ENCODE measurements at places on chromosomes 12 and 14.
A peak's percentile ranks its signal among the peaks of the same experiment; 100 is the strongest.

DNA sequence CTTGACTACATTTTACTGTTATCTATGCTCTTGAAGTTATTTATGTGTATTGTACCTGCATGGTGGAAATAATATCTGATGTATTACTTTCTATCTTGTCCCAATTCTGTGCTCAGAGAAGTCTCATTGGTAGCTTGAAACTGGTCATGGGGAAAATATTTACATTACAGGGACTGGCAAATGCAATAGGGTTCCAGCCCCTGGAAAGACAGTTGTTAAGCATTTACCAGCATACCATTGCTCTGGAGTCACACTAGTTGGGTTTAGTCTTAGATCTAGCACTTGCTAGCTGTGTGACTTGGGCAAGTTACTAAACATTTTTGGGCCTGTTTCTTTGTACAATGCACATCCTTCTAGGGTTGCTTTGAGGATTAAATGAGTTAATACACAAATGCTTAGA is 86.3 kb upstream of the NRXN3 start:
- no peak for DNase-seq

- DNase-seq = peak; percentile 45
These were observed 44.9 kb downstream of the FOS start for GRCh38 chr14:75323571-75323970.

GRCh38 chr12:6469609-6470374 is 685 bp downstream of the VAMP1 start:
- DNase-seq = no peak

GRCh38 chr12:123767613-123768012 is 5.5 kb downstream of the DNAH10 start:
- DNase-seq = no peak

DNA sequence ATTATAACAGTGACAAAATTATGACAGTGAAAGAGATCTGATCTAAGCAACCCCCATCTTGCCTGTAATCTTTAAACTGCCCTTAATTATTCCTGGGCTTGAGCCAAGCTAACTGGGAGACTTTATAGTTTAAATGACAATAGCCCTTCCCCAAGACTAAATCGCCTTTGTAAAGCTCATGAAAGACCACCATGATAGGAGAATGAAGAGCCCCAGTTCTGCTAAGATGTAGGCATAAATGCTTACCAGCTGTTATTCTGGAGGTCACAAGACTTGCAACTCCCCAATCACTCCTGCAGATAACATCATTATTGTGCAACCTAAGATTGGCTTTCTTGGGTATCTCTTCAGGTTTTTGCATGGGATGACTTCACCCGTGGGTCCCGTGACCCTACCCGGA is 599.7 kb downstream of the KCNH5 start:
- no peak for DNase-seq

DNA sequence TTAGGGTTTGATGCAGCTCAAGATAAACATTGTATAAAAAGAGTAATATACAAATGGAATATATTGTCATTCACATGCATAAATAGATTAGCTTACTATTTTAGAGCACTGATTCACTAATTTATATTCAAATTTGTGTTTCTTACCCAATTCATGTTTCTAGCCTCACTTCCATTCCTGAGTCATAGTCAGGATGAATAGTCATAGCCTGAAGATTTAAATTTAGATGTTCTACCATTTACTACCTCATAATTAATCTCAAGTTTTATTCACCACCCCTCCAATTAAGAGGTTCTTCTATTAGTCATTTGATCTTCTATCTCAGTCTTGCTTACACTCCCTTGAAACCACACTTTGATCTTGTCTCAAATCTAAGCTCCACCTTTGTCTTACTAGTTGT is 38.7 kb downstream of the ANO4 start:
- DNase-seq = no peak

DNA sequence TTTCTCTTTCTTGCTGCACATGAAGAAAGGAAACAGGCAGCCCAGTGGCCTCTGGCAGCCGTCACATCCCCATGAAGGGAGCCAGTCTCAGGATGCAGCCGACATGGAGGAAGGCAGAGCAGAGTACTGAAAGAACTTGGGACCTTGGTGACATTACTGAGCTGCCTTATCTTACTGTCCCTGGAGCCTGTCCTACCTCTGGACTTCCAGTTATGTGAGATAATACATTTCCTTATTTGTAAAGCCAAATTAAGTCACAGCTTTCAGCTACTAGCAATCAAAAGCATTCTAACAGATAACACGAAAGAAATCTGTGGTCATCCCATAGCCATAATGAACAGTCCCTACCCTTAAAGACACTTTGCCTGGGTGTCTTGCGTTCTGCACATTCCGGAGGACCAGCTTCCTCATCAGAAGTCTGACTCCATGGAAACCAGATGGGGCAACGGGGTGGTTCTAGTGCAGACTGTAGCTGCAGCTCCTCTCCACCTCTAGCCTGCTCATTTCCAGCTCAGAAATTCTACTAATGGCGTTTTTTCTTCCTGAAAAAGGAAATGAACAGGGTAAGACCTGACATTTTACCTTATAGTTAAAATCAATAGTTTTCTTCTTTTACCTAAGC is 7.8 kb upstream of the EGLN3 start:
- DNase-seq = no peak

DNA sequence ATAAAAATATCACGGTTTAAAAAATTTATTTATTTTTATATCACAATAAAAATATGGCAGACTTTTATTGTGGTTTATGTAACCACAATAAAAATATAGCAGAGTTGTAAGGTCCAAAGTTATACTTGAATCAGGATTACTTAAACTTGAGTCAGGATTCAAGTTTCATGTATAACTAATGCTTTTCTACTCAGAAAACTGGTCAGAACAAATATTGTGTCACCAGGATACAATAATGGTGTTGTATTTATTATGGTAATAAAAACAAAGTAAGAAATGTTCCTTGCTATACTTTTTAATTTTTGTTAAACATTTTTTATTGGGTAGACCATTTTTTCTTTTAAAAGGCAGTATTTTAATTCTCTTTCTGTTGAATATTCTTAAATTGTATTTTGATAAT is 29.2 kb upstream of the EPS8 start:
- DNase-seq = no peak

GRCh38 chr12:50190859-50191258 is 23.7 kb upstream of the CERS5 start:
- DNase-seq = no peak

GRCh38 chr12:6330192-6330591 is 11.7 kb downstream of the TNFRSF1A start:
- DNase-seq = no peak

DNA sequence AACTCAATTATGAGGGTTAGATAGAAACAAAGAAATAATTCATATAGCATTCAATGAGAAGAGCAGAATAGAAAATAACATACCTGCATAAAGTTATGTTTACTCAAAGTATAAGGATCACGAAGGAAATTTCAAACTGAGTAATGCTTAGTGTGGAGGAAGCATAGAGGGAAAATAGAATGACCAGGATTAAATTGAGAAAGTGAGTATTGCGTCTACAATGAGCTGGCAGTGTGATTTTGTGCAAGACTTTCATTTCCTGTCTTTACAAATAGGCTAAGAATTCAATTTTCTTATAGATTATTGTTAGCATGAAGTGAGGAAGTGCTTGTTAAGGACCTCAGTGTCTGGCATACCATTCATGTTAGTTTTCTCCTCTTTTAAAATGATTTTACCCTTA is 12.0 kb downstream of the ADGRD1 start:
- DNase-seq = peak; percentile 48

DNA sequence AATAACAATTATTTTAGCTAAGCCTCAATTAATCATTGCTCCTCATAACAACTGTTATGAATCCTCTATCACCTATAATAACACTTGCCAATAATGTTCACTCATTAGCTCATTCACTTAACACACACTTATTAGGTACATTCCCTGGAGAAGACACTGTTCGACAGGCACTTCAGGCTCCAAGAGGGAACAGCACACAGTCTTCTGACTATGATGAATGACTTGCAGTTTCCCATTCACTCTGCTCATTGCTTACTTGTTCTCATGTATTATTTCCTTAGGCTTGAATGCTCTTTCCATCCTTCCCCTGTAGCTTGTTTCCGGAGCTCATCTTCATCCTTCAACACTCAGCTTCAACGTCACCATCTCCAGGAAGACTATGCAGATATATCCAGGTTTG is 437.3 kb downstream of the TMEM132D start:
- no peak for DNase-seq

DNA sequence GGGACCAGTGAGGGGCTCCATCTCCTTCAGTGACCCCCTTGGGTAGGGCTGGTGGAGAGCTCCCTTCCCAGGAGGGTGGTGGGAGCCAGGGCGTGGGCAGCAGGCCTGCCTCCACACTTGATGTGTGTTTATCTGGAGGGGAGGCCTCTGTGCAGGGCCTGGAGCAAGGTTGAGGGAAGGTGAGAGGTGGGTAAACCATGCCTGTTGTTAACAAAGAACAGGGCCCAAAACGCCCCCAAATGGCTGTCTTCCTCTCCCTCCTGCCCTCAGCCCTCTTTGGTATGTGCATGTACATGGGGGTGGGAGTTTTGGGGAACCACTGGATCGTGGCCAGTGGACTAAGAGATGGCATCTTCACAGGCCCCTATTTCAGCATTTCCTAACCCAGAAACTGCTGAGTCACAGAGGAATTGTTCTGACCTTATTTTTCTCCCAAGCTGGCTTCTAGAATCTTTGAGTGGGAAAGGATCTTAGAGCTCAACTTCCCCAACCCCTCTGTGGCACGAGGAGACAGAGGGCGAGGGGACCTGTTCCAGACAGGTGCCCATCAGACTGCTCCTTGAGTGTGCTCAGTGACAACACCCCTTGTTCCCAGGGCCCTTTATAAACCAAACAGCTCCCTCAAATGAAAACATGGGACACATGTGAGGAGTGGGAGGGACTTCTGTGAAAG is 3.6 kb downstream of the SLC48A1 start:
- DNase-seq = peak; percentile 47

DNA sequence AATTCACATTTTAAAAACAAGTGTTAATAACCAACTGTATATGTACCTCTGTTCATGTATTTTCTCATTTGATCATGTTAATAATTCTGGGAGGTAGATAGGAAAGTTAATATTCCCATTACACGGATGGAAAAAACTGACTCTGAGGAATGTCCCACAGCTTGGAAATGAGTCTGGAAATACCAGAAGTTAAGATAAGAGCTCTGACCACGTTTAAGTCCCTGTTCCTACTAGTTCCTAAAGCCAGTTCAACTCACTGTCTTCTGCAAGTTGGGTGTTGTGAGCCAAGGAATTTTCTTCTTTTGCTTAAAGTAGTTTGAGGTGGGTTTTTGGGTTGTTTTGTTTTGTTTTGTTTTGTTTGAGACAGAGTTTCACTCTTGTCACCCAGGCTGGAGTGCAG is 104.5 kb downstream of the TMEM30B start:
- no peak for DNase-seq

- DNase-seq = no peak
These were observed 169.2 kb downstream of the SYT1 start for GRCh38 chr12:79033788-79034187.

DNA sequence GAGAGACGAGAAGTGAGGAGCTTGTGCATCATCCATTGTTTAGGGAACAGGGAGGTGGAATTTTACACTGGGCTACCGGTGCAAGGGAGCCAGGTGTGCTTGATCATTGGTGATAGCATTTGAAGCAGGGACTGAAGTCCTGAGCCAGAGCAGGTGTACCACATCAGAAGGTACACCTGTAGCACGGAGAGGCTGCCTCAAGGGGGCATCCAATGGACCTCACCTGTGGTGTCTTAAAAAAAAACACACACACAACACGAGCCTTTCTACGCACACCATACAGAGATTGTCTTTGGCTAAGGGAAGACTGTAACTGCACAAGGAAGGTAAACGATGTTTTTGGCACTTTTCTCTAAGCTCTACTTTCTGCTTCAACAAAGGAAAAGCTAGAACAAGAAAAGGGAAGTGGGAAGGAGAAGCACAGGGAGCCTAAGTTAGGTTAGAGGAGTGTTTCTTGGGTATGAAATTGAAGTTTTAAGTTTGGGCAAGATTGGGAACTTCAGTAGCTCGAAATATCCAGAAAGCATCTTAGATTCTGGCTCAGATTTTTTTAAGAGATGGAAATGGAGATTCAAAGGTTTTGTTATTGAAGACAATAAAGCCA is 334.3 kb upstream of the FBXO33 start:
- DNase-seq = no peak

GRCh38 chr12:22692964-22693555 is 68.1 kb downstream of the ETNK1 start:
- DNase-seq = no peak

DNA sequence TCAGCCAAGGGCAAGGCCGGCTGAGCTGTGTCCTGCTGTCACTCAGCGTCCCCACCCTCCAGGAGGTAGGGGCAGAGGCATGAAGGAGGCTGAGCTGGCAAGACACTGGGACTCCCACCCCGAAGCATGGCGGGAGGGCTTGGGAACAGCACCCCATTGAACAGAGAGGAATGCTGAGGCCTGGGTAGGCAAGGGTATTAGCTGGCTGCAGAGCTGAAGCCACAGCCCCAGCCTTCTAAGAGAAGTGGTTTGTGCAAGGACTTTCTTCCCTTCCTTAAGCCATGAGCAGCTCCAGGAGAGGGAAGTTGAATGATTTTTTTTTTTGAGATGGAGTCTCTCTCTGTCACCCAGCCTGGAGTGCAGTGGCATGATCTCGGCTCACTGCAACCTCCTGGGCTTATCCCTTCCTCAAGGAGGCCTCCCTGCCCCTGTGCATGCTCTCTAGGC is 6.6 kb upstream of the CFAP73 start:
- no peak for DNase-seq

- no peak for DNase-seq
These were observed 470.9 kb downstream of the VRK1 start for GRCh38 chr14:97268097-97268496.

DNA sequence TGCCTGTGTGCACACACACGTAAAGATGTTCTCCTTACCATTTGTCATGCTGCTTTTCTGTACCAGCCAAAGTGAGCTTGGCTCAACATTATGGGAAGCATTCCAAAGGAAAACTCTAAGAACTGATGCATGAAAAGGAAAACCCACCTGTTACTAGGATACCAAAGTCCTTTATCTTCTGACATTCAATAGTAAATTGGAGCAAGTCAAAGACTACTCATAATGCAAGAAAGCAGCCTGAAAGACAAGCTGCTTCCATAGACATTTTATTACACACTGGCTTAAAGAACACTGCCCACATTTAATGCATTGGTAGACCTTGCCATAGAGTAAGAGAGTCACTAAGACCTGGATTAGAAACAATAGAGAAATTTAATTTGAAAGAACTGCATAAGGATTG is 159.0 kb downstream of the LRIG3 start:
- DNase-seq = no peak

- no peak for DNase-seq
These were observed 129.8 kb upstream of the TMEM132C start for GRCh38 chr12:128137140-128137539.

DNA sequence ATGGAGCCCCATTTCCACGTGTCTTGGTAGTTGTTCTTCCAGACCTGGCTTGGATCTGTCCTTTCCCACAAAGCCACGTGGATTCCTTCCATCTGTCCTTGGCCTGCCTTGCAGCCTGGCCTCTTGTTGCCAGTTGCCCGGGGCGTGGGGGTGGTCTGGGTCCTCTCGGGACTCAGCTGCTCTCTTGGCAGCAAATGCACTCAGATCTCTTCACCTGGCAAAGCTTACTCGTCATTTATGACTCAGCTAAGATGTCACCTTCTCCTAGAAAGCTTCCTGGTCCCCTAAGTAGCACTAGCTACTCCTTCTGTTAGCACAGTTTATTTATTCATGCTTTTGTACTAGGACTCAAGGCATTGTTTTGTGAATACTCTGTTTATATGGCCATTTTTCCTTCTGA is 13.6 kb downstream of the PLEKHG3 start:
- no peak for DNase-seq
